CD4-positive, CD25-positive, alpha-beta regulatory T cell (primary cell): ENCODE measurements at places on chromosomes 3 and 15. TPM values are rescaled to one million over a fixed set of nuclear protein-coding genes. Genes with fewer than 3 reads are reported as not detected.

GPR62 gene
- total RNA-seq: not detected

CBLB gene
- total RNA-seq: 83.1 TPM

PRR23A gene
- not detected for total RNA-seq

GRCh38 chr3:152328841-152329240 is 60.1 kb downstream of the MBNL1 start:
- DNase-seq: no peak

DNA sequence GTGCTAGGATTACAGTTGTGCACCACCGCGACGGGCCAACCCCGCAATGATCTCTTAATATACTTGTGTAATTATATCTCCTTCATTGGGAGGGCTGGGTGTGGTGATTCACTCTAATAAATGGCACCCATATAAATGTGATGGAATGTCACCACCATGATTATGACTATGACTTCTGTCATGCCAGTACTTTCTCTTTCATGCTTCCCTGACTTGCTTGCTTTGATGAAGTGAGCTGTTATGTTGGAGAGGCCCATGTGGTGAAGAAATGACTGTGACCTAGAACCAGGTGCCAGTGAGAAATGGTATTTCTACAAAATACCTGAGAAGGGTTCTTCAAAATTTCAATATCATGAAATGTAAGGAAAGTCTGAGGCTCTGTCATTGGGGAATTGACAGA is 24.4 kb upstream of the TP63 start:
- DNase-seq: no peak

GOLGA8N gene
- total RNA-seq: 1.4 TPM

- no peak for DNase-seq
These were observed 8.1 kb downstream of the OR5H6 start for GRCh38 chr3:98272126-98272525.

DNA sequence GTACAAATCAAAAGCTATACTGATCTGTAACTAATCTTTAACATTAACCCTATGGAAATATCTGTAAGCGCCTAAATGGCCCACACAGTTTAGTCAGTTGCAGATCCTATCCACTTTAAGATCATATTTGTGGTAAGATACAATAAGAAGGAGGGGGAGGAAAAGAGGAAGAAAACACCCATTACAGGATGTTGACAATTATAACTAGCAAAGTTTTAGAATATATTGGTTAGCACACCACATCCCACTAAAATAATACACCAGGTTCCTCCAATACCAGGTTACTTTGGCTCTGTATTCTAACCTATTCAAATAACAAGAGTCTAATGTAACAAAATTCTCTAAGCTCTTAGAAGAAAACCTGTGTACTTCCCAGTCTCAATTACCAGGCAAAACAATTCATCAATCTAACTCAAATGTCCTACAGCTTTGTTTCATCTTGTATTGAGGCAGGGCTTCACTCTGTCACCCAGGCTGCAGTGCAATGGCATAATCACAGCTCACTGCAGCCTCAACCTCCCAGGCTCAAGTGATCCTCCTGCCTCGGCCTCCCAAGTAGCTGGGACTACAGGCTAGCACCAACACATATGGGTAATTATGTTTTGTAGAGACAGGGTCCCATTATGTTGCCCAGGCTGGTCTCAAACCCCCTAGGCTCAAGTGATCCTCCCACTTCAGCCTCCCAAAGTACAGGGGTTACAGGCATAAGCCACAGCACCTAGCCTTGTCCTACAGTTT is 4.2 kb downstream of the SLC4A7 start:
- DNase-seq: peak; percentile 58

DNA sequence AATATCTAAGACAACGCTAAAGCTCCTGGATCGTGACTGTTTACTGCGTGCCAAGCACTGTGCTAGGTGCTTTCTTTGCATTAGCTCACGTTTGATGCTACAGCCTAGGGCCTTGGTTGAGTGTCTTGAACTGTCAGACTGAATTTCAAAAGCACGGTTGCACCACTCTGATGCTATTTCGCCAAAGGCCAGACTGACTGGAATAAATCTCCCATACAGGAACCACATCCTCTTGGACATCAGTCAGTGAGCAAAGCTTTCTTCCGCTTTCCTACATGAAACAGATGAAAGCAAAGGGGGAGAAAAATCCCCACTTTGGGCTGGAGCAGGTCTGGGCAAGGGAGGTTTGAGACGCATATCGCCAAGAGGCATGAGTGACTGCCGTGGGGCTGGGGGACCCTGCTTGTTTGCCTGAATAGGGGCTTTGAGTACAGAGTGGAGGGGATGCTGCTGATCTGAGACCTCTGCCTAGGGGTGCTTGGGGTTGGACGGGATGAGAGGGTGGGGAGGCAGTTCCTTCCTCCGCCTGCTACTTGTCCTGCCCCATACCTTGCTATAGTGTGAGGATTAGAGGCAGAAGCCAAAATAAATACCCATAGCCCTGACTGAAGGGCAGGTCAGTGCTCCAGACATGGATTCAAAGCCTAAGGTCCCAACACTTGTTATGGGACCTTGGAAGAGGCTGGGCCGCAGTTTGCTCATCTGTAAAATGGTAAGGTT is 5.3 kb downstream of the FGD5 start:
- DNase-seq: no peak

DNA sequence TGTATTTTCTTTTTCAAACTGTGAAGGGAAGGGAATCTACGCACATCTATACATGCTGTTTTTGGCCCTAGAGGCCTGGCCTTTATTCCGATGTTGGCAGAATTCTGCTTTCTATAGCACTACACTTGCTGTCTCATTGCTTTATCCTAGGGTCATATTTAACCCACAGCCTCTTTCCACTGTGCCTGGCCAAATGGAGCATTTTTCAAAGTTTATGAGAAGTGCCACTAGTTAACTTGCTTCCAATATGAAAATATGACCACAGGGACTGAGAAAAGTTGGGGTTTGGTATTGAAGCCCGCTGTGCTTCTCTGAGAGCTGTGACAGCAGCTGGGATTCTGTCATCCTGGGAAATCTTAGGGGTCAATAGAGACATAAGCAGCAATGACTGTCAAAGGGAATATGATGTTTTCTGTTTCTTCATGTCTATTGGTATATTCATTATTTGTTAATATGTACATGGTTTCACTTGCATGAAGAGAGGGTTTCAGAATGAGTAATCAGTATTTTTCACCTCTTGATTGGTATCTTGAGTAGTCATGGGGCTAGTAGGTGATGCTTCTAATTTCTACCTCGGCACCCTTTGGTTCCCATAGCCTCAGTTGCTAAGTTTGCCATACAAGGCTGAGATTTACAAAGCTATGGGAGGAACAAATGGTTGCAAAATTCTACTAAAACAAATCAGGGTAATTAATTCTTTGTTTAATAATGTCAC is 275.8 kb upstream of the RBMS3 start:
- no peak for DNase-seq

DNA sequence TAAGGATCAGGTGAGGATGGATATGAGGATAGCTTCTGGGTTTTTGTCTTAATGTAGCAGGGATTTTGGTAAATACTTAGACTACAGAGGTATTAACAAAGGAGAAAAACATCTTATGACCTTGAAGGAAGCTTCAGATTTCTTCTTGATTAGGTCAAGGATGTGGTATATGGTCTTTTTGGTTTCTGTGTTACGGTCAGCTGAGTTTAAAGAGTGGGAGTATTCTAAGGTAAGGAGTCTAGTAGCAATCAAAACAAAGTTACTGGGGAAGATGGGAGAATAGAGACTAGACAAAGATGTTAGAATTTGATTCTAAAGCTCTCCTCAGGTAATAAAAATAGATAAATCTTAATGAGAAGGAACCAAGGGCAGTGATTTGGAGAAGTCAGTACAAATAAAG is 6.2 kb downstream of the HMG20A start:
- no peak for DNase-seq

CHCHD4 gene
- 3.6 TPM for total RNA-seq

DNA sequence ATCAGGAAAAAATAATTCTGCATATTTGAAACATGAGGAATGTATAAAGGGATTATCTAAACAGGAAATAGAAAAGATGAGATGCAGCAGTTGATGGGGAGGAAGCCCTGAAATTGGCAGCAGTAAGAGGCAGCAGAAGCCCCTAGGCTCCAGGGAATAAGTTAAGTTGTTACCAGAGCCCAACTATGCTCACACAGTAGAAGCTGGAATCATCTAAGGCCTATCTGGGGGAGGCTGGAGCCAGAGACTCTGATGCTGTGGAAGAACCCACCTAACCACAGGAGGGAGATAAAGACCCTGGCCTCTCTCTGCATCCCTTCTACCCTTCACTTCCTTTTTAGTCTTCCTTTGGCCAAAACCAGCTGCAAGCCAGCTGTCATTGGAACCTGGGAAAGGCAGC is 519.7 kb downstream of the DIPK2A start:
- no peak for DNase-seq

- DNase-seq: no peak
These were observed 66.6 kb downstream of the TGFBR2 start for GRCh38 chr3:30672959-30673358.

XCR1 gene
- total RNA-seq: not detected

- no peak for DNase-seq
These were observed 406.4 kb upstream of the NPAP1 start for GRCh38 chr15:24269166-24269571.

DNA sequence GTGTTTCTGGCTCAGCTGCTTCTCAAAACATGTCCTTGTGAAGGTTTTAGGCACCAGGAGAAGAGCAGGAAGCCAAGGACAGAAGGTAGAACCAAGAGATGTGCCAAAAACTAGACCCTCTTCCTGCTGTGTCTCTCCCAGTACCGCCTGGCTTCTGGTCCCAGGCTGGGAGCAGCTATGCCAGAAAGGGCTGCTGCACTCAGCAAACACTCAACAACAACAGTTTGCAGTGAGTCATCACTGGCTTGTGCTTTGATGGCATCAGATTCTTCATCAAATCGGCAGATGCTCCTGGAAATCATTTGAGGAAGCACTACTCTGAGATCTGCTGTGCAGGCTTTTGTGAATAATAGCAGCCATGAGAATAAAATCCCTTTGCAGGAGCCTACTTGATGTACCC is 63.2 kb downstream of the DGKG start:
- DNase-seq: no peak

- no peak for DNase-seq
These were observed 3.5 kb upstream of the PAK6 start for GRCh38 chr15:40235201-40235885.

CHRM5 gene
- total RNA-seq: not detected

CCDC80 gene
- total RNA-seq: not detected

DNA sequence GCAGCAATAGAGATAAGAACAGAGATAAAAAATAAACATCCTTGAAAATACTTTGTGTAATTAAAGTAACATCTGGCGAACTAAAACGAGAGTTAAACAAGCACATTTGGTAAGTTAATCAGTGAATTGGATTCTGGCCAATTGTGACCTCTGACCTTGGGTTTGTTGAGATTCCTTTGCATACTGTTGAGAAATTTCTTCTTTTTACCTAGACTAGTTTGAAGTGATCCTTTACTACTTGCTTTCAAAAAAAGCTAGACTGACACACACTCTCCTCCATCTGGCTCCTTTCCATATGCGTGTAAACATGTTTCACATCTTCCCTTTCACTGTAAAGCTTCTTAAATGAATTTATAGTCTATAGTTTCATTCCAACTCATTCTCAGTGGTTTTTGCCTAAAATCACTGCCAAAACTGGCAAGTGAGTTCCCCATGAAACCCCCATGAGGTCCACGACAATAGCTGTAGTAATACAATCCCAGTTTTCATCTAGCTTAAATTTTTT is 17.3 kb upstream of the GBE1 start:
- no peak for DNase-seq

GRCh38 chr3:32334675-32335074 is 57.0 kb upstream of the CMTM7 start:
- no peak for DNase-seq

LEKR1 gene
- total RNA-seq: 0.99 TPM

GRCh38 chr3:194686816-194687637 is 1.3 kb downstream of the FAM43A start:
- peak; percentile 64 for DNase-seq

CEP63 gene
- total RNA-seq: 22.0 TPM

- DNase-seq: no peak
These were observed 20.8 kb upstream of the RNF111 start for GRCh38 chr15:58966698-58967097.

SLCO2A1 gene
- not detected for total RNA-seq

DNA sequence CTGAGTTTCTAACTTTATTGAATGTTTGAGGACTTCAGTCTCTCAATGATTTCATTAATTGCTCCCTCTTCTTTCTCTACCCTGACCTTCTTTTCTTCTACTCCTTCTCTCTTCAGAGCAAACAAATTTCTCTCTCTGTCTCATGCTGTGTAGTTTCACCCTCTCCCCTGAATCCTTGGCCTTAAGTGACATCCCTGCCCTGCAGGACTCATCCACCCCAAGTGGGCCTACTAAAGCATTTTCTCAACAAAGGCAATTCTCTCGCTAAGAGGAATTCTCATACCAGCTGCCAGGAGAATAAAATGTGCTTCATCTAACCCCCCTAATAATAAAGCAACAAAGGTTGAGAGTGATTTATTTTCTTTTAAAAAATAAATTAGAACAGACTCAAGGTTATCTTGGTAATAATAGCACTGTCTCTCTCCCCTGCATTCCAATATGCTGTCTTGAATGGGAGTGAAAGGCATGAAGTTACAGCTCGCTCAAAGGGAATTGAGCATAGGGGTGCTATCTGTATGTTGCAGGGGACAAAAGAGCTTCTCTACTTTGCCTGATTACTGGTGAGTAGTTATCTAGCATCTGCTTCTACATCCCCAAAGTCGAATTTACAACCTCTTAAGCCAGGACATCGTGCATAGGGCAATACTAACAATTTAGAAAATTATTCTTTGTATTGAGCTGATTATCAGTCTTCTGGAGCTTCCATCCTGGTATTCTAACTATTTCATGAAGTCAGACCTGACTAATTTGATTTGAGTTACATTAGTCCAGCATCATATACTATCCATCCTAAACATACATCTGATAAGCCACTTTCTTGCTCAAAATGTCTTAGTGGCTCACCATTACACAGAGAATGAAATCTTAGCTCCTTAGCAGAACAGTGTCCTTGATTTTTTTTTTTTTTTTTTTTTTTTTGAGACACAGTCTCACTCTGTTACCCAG is 76.9 kb upstream of the DNAJC19 start:
- no peak for DNase-seq

GRCh38 chr3:37519661-37520060 is 342.0 kb upstream of the CTDSPL start:
- DNase-seq: no peak

GRCh38 chr15:60601098-60601497 is 122.2 kb upstream of the ICE2 start:
- DNase-seq: no peak

GRCh38 chr3:197298341-197298944 is at the start of gene DLG1:
Gene DLG1 (minus strand): TSS chr3:197298612. CDS start chr3:197297204, 1,408 bp downstream.
- DNase-seq: peak; percentile 75

GRCh38 chr3:64398476-64398875 is 173.2 kb upstream of the PRICKLE2 start:
- no peak for DNase-seq

DPPA4 gene
- total RNA-seq: 1.0 TPM

GRCh38 chr3:172914854-172915253 is 164.3 kb downstream of the ECT2 start:
- DNase-seq: no peak

GRCh38 chr3:47436180-47436579 is 39.6 kb downstream of the SCAP start:
- no peak for DNase-seq

GRCh38 chr3:144760831-144761230 is 789.2 kb downstream of the DIPK2A start:
- DNase-seq: no peak

NDN gene
- total RNA-seq: not detected

FRMD5 gene
- not detected for total RNA-seq

NLGN1 gene
- total RNA-seq: not detected

TBL1XR1 gene
- total RNA-seq: 146 TPM
